ENCODE measurements at places on chromosomes 4 and X. TPM values are rescaled to one million over a fixed set of nuclear protein-coding genes. Genes with fewer than 3 reads are reported as not detected.
A peak's percentile ranks its signal among the peaks of the same experiment; 100 is the strongest.

DNA sequence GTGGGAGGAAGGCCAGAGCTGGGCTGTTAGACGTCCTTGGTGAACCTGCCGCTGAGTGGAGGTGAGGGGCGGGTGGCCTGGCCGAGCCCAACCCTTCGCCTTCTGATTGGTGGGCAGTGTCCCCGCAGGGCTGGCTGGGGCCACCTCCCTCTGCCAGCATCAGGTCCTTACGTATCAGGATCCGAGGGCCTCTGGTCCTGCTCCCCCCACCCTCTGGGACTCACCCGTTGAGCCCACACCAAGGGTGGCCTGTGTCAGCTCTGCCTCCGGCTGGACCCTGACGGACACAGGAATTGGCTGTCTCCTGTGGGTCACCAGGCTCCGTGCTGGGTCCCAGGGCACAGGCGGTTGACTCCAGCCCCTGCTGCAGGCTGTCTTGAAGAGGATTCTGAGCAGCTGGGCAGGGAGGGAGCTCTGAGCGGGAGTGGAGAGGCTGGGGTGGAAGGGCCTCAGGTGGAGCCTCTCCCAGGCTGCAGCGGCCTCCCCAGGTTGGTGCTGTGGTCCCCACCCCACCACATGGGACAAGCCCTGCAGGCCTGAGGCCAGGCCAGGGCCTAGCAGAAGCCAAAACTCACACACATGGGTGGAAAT, 58.4 kb upstream of the NKX1-1 start:
- no peak for DNase-seq

GRCh38 chr4:16582036-16582435, 316.4 kb downstream of the LDB2 start:
- no peak for DNase-seq

IQCM gene
- 0.94 TPM for total RNA-seq

GRCh38 chr4:169619518-169619957, 840 bp upstream of the CLCN3 start:
- peak; percentile 54 for DNase-seq

GRCh38 chrX:10900585-10901289, 210.4 kb upstream of the HCCS start:
- DNase-seq: no peak

DNA sequence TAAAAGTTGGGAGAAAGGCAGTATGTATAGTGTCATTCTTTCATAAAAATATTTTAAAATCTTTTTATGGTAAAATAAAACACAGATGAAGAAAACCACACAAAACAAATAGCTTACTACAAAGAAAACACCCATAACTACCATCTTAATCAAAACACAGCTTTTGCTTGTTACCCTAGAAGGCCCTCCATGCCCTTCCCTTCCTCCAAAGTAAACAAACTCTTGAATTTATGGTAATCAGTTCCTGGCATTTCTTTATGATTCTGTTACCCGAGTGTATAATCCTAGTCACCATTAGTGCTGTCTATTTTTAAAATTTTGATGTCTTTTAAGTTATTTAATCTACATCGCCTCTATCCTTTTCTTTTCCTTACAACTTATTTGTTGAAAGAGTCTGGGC, 170.9 kb downstream of the APBB2 start:
- no peak for DNase-seq

RNF4 gene
- 42.0 TPM for total RNA-seq

DNA sequence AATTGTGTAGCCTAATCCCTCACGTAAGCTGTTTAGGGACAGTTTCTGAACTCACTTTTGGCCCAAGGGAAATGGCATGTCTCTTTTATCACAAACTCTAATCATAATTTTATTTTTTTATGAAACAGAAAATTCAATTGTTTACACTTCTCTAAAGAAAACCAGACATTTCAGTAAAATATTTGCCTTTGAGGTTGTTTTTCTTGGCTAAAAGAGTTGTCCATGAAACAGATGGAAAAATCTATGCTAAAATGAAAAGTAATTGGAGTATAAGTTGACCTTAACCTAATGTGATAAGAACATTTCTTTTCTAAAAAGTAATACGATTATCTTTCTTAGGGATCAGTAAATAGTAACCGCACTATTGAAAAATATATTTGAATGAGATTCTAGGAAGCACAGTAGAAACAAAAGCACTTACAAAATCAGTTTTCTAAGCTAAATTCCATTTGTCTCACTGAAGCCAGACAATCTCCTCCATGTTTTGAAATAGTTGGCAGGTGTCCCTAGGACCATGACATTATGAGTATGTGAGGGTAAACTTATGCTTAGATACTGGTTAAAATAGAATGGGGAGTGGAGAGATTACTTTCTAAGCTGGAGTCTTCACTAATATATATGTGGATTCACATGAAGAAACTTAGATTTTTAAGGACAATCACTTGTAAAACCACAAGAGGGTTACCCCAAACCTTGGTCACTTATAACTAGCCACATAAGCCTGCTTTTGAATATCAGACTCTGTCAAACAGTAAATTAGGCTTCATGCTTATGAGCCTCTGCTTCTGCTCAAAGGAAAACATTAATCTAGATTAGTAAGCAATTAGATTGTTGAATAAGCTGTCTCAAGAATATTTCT, 20.1 kb upstream of the TET2 start:
- DNase-seq: peak; percentile 13

DNA sequence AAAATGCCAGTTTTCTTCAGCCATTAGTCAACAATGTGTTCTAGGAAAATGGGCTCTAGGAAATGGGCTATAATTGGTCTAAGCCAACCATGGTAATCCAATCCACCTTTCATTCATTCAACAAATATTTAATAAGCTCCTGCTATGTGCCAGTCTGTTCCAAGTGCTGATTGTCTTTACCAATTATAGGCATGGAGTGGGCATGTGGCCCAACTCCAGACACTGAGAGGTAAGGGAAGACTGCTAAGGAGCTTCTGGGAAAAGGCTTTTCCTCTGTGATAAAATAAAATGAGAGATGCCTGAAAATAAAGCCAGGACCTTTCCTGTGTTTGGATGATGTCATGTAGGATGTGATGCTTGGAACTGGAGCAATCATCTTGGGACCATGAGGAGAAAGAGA, 43.3 kb downstream of the HOPX start:
- peak; percentile 50 for DNase-seq

DNA sequence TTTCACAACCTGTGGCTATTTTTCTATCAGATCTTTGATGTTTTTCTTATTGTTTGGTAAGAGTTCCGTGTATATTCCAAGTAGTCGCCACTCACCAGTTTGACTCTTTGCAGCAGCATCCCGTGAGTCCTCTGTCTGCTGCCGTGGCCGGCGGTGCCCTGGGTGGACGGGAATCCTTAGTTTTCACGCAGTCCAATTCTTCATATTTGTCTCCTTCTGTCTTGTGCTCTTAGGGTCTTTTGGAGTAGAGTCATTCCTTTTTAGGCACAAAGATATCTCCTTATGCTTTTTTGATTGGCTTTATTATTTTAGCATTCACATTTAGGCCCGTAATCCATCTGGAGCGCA, 94.9 kb upstream of the MSX1 start:
- DNase-seq: no peak

- peak; percentile 82 for DNase-seq
Observed at GRCh38 chrX:13487731-13488505, 81.5 kb upstream of the EGFL6 start.

RHOXF2 gene
- not detected for total RNA-seq

- no peak for DNase-seq
Observed at GRCh38 chrX:86039625-86040568, 7.5 kb downstream of the CHM start.

DNA sequence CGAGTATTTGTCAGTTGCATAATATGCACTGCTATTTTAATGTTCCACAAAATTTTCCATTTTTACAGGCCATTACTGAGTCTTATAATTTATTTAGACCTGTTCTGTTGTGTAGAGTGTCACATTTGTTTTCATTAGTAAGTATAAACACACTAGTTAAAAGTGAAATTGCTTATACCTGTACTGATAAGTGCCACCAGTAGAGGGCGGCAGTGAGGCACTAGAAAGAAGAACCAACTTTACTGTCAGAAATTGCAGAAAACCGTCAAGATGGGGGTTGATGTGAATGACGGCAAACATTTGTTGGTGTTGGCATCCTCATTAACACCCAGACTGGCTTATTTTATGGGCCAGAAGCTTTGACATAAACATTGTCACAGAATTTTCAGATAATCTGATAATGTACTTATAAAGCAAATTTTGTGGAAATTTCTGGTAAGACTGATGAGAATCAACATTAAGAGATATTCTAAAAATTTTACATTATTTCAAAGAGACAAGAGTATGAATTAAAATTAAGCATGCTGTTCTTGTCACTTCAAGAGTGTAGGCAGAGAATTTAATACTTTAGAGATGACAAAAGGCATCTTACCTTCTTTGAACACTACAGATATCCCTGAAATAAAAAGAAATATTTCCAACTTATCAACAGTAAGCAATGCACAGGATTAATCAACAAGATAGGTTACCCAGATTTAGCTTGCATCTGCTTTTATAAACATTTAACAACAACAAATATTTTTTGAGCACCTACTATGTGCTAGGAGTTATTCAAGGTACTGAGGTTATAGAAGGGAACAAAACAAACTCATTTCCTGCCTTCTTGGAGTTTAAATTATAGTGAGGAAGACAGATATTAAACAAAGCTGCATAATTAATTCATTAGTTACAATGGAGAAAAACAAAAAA, 24.9 kb downstream of the ALPK1 start:
- peak; percentile 55 for DNase-seq

C1QTNF7 gene
- total RNA-seq: not detected

DNA sequence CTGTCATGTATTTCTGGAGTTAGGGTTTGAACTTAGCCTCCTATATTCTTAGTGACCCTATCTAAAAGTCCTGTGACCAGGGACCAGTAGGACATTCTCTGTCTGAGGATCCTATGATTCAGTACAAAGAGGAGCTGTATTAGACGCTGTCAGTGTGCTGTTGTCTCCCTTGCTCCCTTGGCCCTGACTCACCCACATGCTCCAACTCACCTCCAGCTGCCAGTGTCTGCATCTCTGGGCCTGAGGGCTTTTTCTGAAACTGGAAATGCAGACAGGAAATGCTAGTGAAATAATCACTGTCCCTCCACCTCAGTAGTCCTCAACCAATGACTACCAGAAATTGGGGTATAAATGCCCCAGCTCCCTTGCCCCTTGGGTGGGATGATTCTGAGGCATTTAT, 535.3 kb upstream of the RPS6KA3 start:
- DNase-seq: no peak

GRCh38 chrX:41351923-41352322, 18.0 kb downstream of the DDX3X start:
- DNase-seq: no peak

TMEM164 gene
- total RNA-seq: 21.8 TPM

- DNase-seq: no peak
Observed at GRCh38 chr4:2497931-2498330, 29.0 kb downstream of the RNF4 start.

- peak; percentile 32 for DNase-seq
Observed at GRCh38 chrX:16120431-16120830, 2.9 kb upstream of the GRPR start.

DNA sequence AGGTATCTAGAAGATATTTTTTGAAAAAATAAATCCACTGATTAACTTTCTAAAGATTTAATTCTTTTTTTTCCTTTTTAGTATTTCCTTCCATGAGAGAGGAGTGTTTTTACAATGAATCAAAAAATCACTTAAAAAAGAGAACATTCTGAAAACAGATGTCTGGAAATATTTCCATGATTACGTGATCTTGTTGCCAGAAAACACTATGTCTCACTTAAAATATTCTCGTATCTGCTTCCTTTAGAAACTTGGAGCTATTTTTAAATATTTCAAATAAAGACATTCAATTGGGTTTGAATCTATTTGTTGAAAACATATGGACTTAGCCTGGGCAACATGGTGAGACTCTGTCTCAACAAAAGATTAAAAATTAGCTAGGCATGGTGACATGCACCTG, 232.8 kb upstream of the RASGEF1B start:
- no peak for DNase-seq

CTAG1A gene
- total RNA-seq: not detected

GRCh38 chr4:130640592-130640991, 1544.6 kb downstream of the C4orf33 start:
- no peak for DNase-seq

DNA sequence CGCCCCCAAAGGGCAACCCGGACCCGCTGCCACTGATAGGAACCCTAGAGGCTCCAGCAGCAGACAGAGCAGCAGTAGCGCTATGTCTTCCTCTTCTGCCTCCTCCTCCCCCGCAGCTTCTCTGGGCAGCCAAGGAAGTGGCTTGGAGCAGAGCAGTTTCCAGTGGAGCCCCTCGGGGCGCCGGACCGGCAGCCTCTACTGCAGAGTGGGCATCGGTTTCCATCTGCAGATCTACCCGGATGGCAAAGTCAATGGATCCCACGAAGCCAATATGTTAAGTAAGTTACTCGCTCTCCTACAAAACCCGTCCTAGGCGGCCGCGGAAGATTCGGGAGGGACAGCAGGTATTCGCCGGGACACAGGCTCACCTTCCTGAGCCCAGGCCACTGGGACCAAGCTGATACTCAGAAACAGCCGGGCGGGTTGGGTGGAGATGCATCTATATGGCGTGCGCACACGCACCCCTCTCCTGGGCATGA, 477 bp downstream of the FGF5 start:
- peak; percentile 67 for DNase-seq

DNA sequence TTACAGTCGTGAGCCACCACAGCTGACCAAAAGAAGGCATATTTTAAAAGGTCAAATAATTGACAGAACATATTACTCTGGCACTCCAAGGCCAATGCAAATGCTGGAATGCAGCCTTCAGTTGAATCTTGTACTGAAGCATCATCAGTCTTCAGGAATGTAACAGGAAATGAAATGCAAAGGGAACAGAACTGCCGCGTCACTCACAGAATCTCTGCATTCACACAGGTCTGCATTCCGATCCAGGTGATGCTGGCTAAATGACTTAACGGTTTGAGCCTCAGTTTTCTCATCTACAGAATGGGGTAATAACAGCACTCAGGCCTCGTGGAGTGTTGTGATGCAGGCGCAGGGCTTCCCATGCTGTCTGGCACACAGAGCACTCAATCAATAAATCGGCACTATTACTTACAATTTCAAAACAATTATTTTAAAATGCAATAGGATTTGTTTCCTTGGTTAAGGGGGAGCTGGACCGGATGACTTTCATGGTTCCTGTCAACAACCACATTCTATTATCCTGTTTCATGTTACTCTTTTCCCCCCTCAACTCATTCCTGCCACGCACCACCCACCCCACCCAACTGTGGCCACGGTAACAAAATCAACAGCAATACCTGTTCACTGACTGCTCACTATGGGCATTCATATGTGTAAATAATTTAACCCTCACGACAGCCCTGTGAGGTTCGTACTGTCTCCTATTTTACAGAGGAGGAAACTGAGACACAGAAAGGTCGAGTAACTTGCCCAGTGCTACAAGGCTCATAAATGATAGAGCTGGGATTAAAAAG, 32.4 kb downstream of the IGFBP7 start:
- DNase-seq: no peak

- peak; percentile 12 for DNase-seq
Observed at GRCh38 chr4:10655968-10656367, 28.6 kb downstream of the CLNK start.

Measured in myocyte (in vitro differentiated cells).